T-helper 17 cell (primary cell): ENCODE measurements at places on chromosomes 3 and 15.

GRCh38 chr3:66208189-66208588 is 12.6 kb upstream of the SLC25A26 start:
- no peak for DNase-seq
- H3K4me3 ChIP-seq: no peak overlapping the region
- H3K4me1 ChIP-seq: no peaks in the 10 kb centered on the region
- no peaks in the 10 kb centered on the region for H3K36me3 ChIP-seq
- H3K27ac ChIP-seq: no peak overlapping the region

DNA sequence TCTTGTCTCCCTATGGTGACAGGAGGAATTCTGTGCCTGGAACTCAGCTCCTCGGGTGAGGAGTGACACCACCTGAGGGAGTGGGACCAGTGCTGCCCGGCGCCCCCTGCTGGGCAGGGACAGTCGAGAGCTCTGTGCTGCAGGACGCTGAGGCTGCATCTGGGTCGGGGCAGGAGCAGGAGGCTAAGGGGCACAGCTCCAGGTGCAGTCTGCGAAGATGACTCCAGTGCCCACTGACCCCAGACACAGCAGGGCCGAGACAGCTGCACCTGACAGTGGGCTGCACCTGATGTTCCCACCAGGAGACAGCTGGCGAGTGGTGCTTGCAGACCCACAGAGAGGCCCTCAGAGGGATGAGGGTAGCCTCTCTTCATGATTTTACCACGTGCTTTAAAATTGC is 152.9 kb downstream of the ATP10A start:
- H3K4me3 ChIP-seq: no peak overlapping the region
- peaks cover 6% of the 10 kb centered on the region for H3K4me1 ChIP-seq
- peaks cover 4% of the 10 kb centered on the region for H3K36me3 ChIP-seq
- H3K27ac ChIP-seq: no peak overlapping the region

GRCh38 chr15:51132384-51133139 is 37.9 kb upstream of the TNFAIP8L3 start:
- H3K4me1 ChIP-seq: no peaks in the 10 kb centered on the region
- H3K27ac ChIP-seq: no peak overlapping the region
- no peak for DNase-seq

GRCh38 chr3:143332026-143332425 is 212.5 kb downstream of the CHST2 start:
- H3K27me3 ChIP-seq: no peaks in the 10 kb centered on the region
- no peak overlapping the region for H3K27ac ChIP-seq
- no peak for DNase-seq
- no peak overlapping the region for H3K4me3 ChIP-seq
- H3K36me3 ChIP-seq: peaks cover 2% of the 10 kb centered on the region
- H3K4me1 ChIP-seq: peaks cover 3% of the 10 kb centered on the region

- no peaks in the 10 kb centered on the region for H3K27me3 ChIP-seq
- no peak for DNase-seq
- H3K4me3 ChIP-seq: no peak overlapping the region
- H3K4me1 ChIP-seq: peaks cover 13% of the 10 kb centered on the region
- peaks cover 10% of the 10 kb centered on the region for H3K36me3 ChIP-seq
These were observed 230.4 kb downstream of the NECTIN3 start for GRCh38 chr3:111302063-111302462.
